ENCODE measurements at places on chromosomes 4 and X.

DNA sequence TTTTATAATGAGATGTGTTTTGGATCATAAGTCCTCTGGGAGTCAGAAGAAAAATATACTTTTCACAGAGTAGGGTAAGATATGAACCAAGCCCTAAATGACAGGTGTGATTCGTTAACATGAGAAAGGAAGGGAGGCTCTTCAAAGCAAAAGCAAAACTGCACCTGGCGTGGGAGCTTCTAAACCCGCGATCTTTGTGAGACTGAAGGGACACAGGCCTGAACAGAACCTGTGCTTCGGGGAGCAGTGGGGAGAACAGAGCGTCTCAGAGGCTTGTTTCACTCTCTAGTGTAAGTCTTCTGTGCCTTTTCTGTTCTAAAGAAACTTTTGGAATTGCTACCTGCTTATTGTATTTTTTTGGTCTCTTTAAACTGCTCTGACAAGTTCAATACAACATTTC lies 30.2 kb upstream of the CYP4V2 start:
- peak; percentile 63 for DNase-seq

- no peak for DNase-seq
These were observed 233.8 kb downstream of the IL15 start for GRCh38 chr4:141870152-141870551.

GRCh38 chr4:112819729-112820128 lies 182.8 kb downstream of the LARP7 start:
- no peak for DNase-seq

DNA sequence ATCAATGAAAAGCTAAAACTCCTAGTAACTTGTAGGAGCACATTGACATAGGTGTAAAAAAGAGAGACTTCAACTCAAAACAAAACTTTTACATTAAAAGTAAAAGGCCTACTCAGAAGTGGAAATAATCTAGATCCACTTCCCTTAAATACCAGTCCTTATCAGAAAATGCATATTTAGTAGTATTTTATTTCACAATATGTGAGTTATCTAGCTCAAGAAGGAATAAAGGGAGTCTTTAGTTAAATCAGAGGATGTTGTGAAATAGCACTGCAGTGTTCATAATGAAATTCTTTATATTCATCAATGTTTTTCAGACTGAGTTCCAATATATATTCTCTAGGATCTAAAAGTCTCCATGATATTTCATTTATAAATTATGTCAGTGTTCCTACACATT lies 715.0 kb downstream of the GRID2 start:
- no peak for DNase-seq

DNA sequence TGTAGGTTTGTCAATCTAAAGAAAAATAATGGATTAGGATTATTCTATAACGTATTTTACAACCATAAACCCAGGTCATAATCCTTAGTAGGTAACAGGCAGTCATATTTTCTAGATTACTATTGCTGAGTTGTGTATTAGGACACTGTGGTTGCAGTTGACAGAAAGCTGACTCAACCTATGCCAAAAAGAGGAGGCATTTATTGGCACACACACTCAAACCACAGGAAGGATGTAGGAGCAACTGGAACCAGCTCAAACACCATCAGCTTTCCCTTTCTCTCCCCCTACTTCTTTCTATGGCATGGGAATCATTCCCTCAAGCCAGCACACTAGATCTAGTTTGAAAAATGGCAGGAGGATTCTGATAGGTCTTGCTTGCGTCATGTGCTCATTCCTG lies 136.4 kb upstream of the FAM9C start:
- DNase-seq: no peak

DNA sequence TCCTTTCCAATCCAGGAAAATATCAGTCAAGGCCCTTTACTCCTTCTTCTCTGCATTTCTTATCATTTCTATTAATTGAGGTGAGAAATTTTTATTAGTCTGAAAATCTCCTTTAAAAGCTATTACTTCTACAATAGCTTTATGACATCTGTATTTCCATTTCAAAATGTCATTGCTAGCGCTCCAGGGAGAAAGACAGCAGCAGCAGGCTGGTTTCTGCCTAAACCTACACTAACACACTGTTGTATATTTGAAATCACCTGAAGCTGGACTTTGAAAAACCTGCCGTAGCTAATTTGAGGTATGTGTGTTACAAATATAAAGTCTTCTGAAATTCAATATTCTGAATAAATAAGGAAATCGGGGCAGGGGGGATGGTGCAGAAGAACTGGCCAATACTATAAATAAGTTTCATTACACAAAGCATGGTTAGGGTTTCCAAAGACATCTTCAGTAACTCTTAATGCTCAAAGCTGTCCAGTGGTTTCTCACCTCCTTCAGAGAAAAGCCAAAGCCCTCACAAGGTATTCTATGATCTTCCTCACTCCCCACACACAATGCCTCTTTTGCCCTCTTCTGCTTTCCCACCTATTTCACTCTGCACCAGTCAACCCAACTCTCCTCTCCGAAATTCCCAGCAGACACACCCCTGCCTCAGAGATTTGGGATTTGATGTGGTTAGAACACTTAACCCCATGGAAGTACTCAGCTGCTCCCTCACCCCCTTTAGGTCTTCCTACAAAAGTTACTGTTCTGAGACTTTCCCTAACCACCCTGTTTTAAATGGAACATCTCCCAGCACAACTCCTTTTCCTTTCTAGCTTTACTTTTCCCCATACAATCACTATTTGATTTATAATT lies 122.7 kb downstream of the PPP3CA start:
- DNase-seq: no peak

GRCh38 chr4:44772340-44772739 lies 46.0 kb upstream of the GNPDA2 start:
- no peak for DNase-seq

DNA sequence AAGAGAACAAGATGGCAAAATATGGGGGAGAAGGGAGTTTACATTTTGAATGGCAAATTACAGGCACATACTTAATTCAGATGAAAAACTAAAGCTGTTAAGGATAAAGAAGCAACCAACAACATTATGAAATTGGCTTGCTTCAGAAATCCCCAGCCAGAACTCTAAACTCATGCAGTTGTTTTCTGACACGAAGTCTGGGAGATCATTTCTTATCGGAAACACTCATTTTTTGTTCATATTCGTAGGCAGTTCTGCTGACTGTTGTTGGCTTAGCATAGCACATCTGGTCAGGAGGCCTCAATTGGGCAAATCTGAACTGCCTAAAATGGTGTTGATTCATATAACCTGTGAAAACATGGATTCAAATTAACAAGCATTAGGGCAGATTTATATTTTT lies 33.0 kb upstream of the ARHGAP6 start:
- DNase-seq: no peak

Measured in GM12878 (cell line).